Fibroblast of lung (primary cell): ENCODE measurements at places on chromosomes 3 and 15. TPM values are rescaled to one million over a fixed set of nuclear protein-coding genes. Genes with fewer than 3 reads are reported as not detected.

The KLHL40 gene
- not detected in 2 replicates for total RNA-seq

The STAC gene
- 6.8 and 9.0 TPM in 2 replicates for total RNA-seq

The COL8A1 gene
- total RNA-seq: 24.7 and 85.4 TPM in 2 replicates

The MYD88 gene
- total RNA-seq: 10.3 and 12.1 TPM in 2 replicates

- no peaks in the 10 kb centered on the region for H3K27me3 ChIP-seq
- H3K4me1 ChIP-seq: no peaks in the 10 kb centered on the region
- no peak overlapping the region for H3K27ac ChIP-seq
- no peak overlapping the region for H3K4me3 ChIP-seq
- H3K36me3 ChIP-seq: no peaks in the 10 kb centered on the region
Observed at GRCh38 chr3:66344391-66344811, 123.6 kb downstream of the SLC25A26 start.

- peak within 1 kb of the TSS; percentile 74 for H3K27ac ChIP-seq
- no peaks in the 10 kb centered on the region for H3K27me3 ChIP-seq
- peak; percentile 79 for DNase-seq
Observed at GRCh38 chr3:124887177-124887931, at the start of gene ITGB5. Gene ITGB5, minus strand, starts transcription at chr3:124887365. Its CDS starts 365 bp downstream, at chr3:124887000.

GRCh38 chr3:123080864-123081562 is 14.2 kb downstream of the PDIA5 start:
- H3K4me1 ChIP-seq: peaks cover 30% of the 10 kb centered on the region
- H3K4me3 ChIP-seq: no peak overlapping the region
- no peak for DNase-seq
- no peaks in the 10 kb centered on the region for H3K27me3 ChIP-seq
- no peak overlapping the region for H3K27ac ChIP-seq

- H3K27me3 ChIP-seq: no peaks in the 10 kb centered on the region
- H3K4me1 ChIP-seq: peaks cover 22% of the 10 kb centered on the region
- H3K27ac ChIP-seq: no peak overlapping the region
- no peak overlapping the region for H3K4me3 ChIP-seq
- peak; percentile 63 for DNase-seq
Observed at GRCh38 chr15:62456011-62456920, 291.2 kb upstream of the C2CD4B start.

DNA sequence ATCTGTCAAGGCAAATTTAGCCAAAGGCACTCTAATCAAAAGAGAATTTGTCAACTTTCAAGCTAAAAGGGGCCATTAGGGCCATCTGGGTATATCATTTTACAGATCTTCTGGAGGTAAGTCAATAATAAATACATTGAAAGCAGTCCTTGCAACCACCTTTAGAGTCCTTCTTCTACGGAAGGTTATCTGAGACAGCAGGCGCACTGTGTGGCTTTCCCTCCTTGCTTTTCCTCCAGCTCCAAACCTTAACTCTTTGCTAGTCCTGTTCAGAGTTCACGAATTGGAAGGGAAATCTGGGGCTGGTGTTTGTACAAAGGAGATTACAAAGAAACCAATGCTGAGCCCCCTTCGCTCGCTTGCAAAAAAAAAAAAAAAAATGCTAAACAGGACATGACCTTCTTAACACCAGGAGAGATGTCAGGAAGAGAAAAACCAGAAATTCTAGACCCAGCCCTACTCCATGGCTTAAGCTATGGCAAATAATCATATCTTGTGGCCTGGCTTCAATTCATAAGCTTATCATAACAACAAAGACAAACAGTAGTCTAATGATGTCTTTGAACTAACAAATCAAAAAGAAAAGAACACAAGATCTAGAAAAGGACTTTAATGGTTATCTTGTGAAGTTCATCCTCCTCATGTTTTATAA is 215.7 kb downstream of the STT3B start:
- no peaks in the 10 kb centered on the region for H3K27me3 ChIP-seq
- no peaks in the 10 kb centered on the region for H3K4me1 ChIP-seq
- H3K36me3 ChIP-seq: no peaks in the 10 kb centered on the region
- H3K27ac ChIP-seq: no peak overlapping the region

- no peaks in the 10 kb centered on the region for H3K36me3 ChIP-seq
- no peak overlapping the region for H3K27ac ChIP-seq
- H3K4me3 ChIP-seq: no peak overlapping the region
Observed at GRCh38 chr3:14201940-14202684, 23.5 kb downstream of the LSM3 start.

DNA sequence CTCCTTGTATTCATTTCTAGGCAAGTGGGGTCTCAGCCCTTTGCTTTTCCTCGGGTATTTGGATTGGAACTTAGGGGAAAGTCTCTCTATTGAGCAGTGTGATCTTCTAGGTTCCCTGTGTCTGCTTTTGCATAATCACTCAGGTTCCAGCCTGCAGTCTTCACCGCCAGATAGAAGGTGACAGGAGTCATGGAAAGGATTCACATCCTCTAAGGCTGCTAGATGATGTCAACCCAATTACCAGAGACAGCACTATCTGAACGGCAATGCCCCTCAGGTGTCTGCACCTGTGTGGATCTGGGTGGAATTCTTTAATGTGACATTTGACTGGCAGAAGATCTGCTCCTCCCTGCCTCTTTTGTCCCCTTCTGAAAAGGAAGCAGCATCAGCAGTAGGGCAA is 177.7 kb downstream of the P3H2 start:
- DNase-seq: no peak
- no peaks in the 10 kb centered on the region for H3K36me3 ChIP-seq
- H3K4me3 ChIP-seq: no peak overlapping the region
- H3K27me3 ChIP-seq: no peaks in the 10 kb centered on the region
- no peak overlapping the region for H3K27ac ChIP-seq
- no peaks in the 10 kb centered on the region for H3K4me1 ChIP-seq

GRCh38 chr3:157551961-157552360 is 48.7 kb upstream of the VEPH1 start:
- no peak for DNase-seq
- H3K27ac ChIP-seq: no peak overlapping the region
- no peaks in the 10 kb centered on the region for H3K36me3 ChIP-seq
- H3K4me3 ChIP-seq: no peak overlapping the region
- no peaks in the 10 kb centered on the region for H3K4me1 ChIP-seq
- H3K27me3 ChIP-seq: no peaks in the 10 kb centered on the region

DNA sequence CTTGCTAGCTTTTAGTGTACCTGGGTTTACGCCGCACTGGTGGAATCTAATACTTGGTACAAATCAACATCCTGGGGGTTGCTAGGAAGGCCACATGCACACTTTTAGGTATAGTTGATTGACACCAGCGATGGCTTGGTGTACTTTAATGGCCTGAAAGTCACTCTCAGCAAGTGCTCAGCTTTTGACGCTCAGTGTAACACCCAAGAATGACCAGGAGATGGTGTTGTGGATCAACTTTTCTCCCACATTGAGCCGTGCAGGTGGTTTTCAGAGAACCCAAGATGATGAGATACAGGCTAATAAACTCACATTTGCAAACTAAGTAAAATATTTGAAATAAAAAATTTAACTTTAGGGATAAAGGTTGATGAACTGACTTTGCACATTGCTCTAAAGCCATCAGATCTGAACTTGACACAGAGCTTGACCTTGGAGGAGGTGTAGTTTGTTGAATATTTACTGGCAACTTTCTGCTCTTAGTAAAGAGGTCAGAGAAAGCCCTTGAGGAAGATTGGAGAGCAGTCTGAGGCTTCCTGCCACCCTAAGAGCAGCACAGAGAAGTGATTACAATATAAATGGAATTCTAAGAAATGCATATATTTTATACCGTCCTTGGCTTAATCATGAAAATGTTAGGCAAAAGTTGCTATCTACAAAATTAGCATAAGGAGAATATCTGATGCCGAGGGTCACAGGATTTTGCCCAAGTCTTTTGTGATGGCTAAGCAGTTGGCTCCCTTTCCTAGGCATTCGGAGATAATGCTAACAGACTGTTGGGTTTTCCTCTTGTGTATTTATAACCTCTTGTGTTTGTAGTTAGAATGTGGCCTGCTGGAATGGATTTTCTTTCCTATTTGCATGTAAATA is 143.4 kb upstream of the RASGRP1 start:
- DNase-seq: peak; percentile 50
- H3K4me3 ChIP-seq: no peak overlapping the region
- no peaks in the 10 kb centered on the region for H3K36me3 ChIP-seq
- no peak overlapping the region for H3K27ac ChIP-seq
- no peaks in the 10 kb centered on the region for H3K27me3 ChIP-seq

GRCh38 chr3:113263778-113264177 is 52.4 kb downstream of the BOC start:
- no peak overlapping the region for H3K4me3 ChIP-seq
- no peaks in the 10 kb centered on the region for H3K36me3 ChIP-seq
- no peaks in the 10 kb centered on the region for H3K4me1 ChIP-seq
- no peak overlapping the region for H3K27ac ChIP-seq

DNA sequence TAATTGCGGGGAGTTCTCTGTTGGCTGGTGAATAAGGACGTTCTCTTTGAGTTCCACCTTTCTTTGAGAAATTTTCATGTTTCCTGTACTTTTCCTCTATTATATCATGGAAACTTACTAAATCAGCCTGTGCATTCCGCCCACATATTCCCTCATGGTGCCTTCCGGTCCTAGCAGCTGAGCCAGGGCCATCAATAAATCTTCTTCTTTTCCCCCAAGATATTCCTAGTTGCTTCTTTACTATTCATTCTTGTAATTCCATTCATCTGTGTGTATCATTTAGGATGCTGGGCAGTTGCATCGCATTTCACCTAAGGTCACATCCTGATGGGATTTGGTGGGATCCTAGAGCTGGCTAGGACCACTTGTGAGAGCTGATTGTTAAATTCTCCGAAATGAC is 139.2 kb downstream of the RBMS3 start:
- no peaks in the 10 kb centered on the region for H3K36me3 ChIP-seq
- H3K27me3 ChIP-seq: no peaks in the 10 kb centered on the region
- H3K27ac ChIP-seq: no peak overlapping the region
- no peak overlapping the region for H3K4me3 ChIP-seq
- H3K4me1 ChIP-seq: peaks cover 8% of the 10 kb centered on the region
- DNase-seq: peak; percentile 54

DNA sequence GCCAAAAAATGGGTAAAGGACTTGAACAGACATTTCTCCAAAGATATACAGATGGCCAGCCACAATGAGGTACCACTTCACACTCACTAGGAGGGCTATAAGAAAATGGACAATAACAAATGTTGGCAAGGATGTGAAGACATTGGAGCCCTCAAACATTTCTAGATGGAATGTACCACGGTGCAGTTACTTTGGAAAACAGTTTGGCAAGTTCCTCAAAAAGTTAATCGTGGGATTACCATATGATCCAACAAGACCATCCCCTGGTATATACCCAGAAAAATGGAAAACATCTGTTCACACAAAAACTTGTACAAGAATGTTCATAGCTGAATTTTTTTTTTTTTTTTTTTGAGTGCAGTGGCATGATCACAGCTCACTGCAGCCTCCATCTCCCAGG is 15.9 kb upstream of the HRH1 start:
- DNase-seq: no peak
- H3K27me3 ChIP-seq: no peaks in the 10 kb centered on the region
- peaks cover 13% of the 10 kb centered on the region for H3K4me1 ChIP-seq
- H3K4me3 ChIP-seq: no peak overlapping the region

GRCh38 chr15:32723171-32723948 is 5.6 kb downstream of the GREM1 start:
- H3K27me3 ChIP-seq: peaks cover 16% of the 10 kb centered on the region
- H3K4me3 ChIP-seq: no peak overlapping the region
- H3K27ac ChIP-seq: no peak overlapping the region
- peaks cover 2% of the 10 kb centered on the region for H3K36me3 ChIP-seq
- no peak for DNase-seq

DNA sequence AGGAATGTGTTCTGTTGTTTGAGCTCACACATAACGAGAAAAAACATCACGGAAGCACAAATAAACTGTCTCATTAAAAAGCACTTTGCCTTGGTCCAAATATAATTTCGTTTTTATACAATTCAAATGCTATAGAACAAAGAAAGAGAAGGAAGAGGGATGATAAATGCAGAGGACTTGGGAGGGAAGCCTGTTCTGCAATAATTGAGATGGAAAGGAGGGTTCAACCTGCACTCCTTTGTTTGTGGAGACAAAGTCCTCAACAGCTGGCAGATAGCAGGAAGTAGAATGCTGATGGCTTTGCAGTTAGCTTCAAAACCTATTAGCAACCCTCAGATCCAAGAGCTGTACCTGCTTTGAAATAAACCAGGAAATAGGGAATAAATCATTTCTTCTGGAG is 1010.8 kb downstream of the FHIT start:
- no peak overlapping the region for H3K27ac ChIP-seq
- DNase-seq: no peak
- H3K4me3 ChIP-seq: no peak overlapping the region
- no peaks in the 10 kb centered on the region for H3K4me1 ChIP-seq
- no peaks in the 10 kb centered on the region for H3K27me3 ChIP-seq

GRCh38 chr3:57544181-57545125 is at the start of gene DNAH12:
Gene DNAH12, minus strand, starts transcription at chr3:57544344. Its CDS starts 1,474 bp downstream, at chr3:57542870.
- no peaks in the 10 kb centered on the region for H3K27me3 ChIP-seq
- H3K4me1 ChIP-seq: no peaks in the 10 kb centered on the region
- H3K27ac ChIP-seq: no peak within 1 kb of the TSS
- no peaks in the 10 kb centered on the region for H3K36me3 ChIP-seq
- DNase-seq: peak; percentile 58
- peak within 1 kb of the TSS; percentile 28 for H3K4me3 ChIP-seq

- no peak overlapping the region for H3K4me3 ChIP-seq
- H3K4me1 ChIP-seq: peaks cover 3% of the 10 kb centered on the region
- no peaks in the 10 kb centered on the region for H3K27me3 ChIP-seq
- no peak overlapping the region for H3K27ac ChIP-seq
- H3K36me3 ChIP-seq: no peaks in the 10 kb centered on the region
Observed at GRCh38 chr3:65144791-65145351, 457.1 kb upstream of the ADAMTS9 start.

GRCh38 chr3:46947981-46948791 is 28.4 kb downstream of the CCDC12 start:
- H3K36me3 ChIP-seq: peaks cover 2% of the 10 kb centered on the region
- peak; percentile 28 for DNase-seq
- no peak overlapping the region for H3K4me3 ChIP-seq
- H3K4me1 ChIP-seq: peaks cover 2% of the 10 kb centered on the region
